HepG2 (cell line): ENCODE measurements at places on chromosomes 2 and 18. TPM values are rescaled to one million over a fixed set of nuclear protein-coding genes. Genes with fewer than 3 reads are reported as not detected.

CD8B gene
- total RNA-seq: not detected in 2 replicates

LHCGR gene
- total RNA-seq: not detected in 2 replicates

DNA sequence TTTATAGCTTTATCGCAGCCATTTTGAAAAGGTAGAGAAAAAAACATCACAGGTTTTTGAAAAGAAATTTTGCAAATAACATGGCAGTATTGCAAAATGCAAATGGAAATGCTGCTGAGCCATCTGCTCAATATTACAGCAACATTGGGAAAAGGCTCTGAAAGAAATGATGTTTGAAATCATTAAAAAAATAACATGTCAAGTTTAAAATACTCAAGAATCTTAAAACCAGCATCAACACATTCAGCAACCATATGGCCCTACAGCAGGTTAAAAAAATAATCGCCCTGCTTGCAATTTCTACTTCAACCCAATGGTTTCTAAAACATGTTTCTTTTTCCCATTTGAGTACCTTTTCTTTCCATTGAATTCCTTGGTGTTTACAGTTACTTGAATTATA is 289.4 kb downstream of the AFF3 start:
- DNase-seq: no peak

GRCh38 chr18:56569416-56569815 is 69.0 kb downstream of the TXNL1 start:
- no peak for DNase-seq

UGT1A4 gene
- total RNA-seq: not detected in 2 replicates

DNA sequence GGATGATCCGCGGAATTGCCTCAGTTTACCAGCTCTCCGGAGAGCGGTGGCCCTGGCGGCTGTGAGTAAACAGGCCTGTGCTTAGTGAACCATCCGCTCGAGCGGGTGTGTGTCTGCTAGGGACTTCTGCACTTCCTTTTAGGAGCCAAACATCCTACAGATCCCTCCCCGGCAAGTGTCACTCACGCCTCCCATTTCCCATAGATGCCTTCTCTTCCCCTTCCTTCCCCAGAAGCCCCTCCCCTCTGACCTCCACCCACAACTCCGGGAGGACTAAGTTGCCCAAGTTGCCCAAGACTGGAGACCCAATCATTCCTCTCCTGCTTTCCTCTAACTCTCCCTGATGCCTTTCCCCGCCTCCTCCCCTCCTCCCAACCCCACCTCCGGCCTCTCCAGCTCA is 2.9 kb downstream of the C1QL2 start:
- no peak for DNase-seq

DNA sequence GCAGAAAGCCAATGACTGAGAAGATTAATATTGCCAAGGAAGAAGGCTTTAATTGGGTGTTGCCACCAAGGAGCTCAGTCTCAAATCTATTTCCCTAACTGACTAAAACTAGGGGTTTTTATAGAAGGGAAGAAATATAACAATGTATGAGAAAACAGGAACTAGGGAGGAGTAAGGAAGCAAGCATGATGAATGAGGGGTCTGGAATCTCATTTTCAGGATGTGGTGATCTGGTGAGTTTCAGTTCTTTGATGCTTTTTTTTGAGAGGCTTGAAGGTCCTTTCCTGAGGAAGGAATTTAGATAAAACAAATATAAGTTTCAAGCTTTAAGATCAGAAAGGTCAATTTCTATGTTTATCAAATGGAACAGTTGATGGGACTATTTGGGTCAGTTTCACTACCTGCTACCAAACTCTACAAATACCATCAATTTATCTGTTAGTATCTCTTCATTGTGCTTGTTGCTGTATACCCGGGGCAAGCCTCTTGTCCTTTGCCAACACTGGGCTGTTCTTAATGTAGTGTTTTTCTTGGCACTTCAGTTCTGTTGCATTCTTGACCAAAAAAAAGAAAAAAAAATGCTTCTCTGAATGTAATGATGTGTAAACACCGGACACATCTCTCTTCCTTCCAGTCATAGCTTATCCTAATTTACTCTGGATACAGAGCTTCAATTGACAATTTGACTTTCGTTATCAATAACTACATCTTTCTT is 357.0 kb downstream of the GALNT13 start:
- no peak for DNase-seq

DNA sequence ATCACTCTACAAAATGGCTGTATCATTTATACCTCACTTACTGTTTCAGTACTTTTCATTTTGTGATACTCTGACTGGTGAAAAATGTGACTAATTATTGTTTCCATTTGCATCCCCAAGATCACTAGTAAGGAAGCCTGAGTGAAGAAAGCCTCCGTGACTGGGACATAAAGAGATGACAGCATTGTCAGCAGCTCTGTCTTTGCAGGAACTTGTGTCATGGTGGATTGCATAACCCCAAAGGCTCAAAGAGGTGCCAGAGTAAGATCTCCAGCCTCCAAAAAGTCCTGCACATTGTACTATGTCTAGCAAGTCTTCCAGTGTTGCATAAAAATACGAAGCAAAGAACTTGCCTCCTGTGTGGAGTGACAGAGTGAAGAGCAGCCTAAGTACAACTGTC is 187.5 kb upstream of the CRIM1 start:
- no peak for DNase-seq

CASP10 gene
- total RNA-seq: 22.2 and 31.1 TPM in 2 replicates

GRCh38 chr2:37154785-37155184 is 2.0 kb downstream of the EIF2AK2 start:
- no peak for DNase-seq

SFTPB gene
- total RNA-seq: not detected in 2 replicates

ELOA2 gene
- total RNA-seq: not detected in 2 replicates

DNA sequence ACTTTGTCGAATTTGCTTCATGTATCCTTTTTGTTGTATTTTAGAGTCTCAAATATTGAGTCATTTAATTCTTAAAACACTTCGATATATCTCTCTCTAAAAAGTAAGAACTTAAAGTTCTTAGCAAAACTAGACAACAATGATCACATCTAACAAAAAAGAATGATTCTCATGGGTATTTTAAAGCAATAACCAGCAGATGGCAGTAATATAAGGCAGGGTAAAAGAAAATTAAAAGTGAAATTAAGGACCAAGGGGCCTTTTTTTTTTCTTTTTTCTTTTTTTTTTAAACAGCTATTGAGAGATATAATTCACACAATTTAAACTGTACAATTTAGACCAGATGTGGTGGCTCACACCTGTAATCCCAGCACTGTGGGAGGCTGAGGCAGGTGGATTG is 9.9 kb upstream of the AOX1 start:
- no peak for DNase-seq

DNA sequence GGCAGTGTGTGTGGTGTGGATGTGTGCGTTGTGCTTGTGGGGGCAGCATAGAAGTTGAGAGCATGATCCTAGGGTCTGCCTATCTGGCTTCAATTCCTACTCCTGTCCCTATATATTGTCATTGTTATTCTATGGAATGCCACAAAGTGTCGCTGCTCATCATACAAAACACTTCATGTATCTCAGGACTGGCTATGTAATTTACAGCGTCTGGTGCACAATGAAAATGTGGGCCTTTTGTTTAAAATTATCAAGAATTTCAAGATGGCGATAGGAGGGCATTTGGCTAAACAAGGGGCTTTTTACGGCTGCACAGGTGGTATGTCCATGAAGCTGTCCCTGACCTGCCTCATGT is 3.4 kb downstream of the SERPINB2 start:
- DNase-seq: peak; percentile 51

OTOS gene
- total RNA-seq: not detected in 2 replicates

GRCh38 chr2:181955010-181955409 is 30.6 kb upstream of the PPP1R1C start:
- DNase-seq: no peak

DNA sequence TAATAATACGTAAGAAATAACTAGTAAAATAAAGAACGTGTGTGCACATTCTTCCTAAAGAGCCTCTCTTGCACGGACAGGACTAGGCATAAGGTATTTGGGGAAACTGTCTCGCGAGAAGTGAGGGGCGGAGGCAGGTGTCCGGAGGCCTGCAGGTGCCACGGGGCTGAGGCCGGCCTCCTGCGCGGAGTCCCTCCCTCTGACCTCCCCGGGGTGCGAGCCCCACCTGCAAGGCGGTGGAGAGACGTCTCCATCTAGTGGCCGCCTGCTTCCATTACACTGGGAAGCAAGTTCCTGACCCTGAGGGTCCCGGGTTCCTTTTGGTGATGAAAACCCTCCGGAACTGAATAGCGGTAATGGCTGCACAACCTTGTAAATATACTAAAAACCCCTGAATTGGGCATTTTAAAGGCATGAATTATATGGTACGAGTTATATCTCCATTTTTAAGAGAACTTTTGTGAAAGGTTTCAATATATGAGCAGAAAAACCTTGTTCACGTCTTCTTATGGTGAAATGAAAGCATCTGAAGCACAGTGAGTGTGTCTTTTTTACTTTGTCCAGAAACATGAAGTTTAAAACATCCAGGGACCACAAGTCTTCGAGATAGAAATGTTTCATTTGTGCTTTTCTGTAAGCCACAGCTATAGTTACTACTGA is 35.5 kb upstream of the CTDP1 start:
- DNase-seq: peak; percentile 50

SCN3A gene
- total RNA-seq: not detected in 2 replicates

DNA sequence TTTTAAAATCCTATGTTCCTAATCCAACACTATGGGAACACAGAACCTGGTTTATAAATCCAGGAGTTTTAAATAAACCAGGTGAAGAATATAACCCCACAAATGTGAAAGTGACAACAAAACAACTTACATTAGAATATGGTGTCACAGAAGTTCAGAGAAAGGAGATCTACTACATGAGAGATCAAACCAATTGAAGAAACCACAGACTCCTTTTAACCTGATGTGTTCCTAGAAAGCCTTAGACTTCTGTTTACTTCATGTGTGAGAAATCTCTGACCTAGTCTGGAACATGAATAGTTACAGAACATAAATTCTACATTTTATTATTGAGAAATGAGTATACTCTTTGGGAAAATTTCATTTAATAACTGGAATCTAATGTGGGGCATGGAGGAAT is 165.3 kb downstream of the FTCDNL1 start:
- DNase-seq: no peak

GRCh38 chr18:31720867-31721266 is 36.5 kb upstream of the B4GALT6 start:
- DNase-seq: no peak

DNA sequence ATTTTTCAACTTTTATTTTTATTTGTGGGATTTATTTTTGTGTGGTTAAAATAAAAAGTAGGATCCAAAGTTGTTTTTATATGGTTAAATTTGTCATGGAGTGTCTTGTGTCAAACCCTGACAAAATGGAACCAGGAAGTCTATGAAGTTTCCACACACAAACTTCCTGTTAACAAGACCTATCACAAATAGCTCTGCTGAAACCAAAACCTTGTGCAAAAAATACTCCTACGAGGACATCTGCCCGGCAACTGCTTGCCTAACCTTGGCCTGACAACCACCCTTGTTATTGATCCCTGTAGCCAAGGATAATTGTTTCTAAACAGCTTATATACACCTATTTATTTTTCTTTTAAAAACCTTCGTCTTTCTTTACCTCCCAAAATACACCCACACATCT is 389.6 kb downstream of the TRIB2 start:
- no peak for DNase-seq

- no peak for DNase-seq
Measured at GRCh38 chr18:50080316-50080715, 114.6 kb downstream of the MYO5B start.
